ENCODE measurements at places on chromosomes 12 and 14.

DNA sequence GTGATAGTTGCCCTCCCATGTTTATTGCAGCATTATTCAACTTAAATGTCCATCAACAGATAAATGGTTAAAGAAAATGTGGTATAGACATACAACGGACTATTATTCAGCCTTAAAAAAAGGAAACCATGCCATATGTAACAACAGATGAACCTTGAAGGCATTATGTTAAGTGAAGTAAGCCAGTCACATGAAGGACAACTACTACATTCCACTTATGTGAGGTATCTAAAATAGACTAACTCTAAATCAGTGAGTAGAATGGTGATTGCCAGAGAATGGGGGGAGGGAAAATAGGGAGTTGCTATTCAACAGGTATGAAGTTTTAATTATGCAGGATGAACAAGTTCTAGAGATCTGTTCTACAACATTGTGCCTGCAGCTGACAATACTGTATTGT is 10.1 kb downstream of the PCNX4 start:
- no peak for DNase-seq

DNA sequence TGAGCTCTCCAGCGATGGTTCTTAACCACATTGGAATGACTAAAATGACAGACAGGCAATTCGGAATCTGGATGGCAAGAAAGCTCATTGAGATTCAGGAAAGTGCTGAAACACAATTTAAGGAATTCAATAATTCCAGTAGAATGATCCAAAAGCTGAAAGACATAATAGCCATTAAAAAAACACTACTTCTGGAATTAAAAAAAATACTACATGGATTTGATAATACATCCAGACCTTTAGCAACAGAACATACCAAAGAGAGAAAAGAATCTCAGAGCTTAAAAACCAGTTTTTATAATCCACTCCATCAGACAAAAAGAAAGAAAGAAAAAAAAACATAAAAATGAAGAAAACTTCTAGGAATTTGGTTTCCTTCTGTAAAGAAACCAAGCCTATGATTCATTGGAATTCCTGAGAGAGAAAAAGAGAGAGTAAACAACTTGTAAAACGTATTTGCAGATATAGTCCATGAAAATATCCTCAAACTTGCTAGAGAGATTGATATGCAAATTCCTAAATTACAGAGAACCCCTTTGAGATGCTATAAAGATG is 52.8 kb downstream of the SLCO1B1 start:
- DNase-seq, result no peak

- DNase-seq, result peak; percentile 15
These were observed 65.7 kb downstream of the TTC9 start for GRCh38 chr14:70707138-70708038.

DNA sequence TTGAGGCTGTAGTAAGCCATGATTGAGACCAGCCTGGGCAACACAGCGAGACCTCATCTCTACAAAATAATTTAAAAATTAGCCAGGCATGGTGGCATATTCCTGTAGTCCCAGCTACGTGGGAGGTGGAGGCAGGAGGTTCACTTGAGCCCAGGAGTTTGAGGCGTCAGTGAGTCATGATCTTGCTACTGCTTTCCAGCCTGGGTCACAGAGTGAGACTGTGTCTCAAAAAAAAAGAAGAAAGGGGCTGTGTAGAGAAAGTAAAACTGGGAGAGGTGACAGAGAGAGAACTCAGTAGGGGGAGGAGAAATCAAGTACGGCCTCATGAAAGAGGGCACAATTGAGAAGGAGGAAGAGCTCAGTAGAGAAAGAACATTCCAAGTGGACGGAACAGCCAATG is 12.4 kb downstream of the TECPR2 start:
- no peak for DNase-seq

DNA sequence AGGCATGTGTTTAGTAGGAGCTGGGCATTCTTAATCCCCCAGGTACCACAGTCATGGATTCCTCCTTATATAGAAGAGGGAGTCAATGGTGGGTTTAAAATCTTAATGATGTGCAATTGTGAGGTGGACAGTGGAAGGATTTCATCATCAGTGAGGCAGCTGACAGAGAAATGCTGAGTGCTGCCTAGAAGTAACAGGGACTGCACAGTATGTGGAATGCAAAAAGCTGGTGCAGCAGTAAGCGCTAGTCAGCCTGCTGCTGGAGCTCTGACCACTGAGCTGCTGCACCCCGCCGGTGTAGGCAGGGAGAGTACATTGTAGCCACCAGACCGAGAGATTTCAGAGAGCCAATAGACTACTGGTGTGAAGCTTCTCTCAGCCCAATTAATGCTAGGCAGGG is 80.5 kb upstream of the DACT1 start:
- DNase-seq, result no peak

GRCh38 chr12:54662026-54662425 is 13.9 kb upstream of the DCD start:
- DNase-seq, result no peak

- DNase-seq, result no peak
These were observed 18.6 kb upstream of the PRKAB1 start for GRCh38 chr12:119649202-119649808.

GRCh38 chr14:54722791-54723432 is 156.0 kb downstream of the SAMD4A start:
- no peak for DNase-seq

GRCh38 chr12:120642826-120643225 is 2.4 kb downstream of the CABP1 start:
- no peak for DNase-seq

DNA sequence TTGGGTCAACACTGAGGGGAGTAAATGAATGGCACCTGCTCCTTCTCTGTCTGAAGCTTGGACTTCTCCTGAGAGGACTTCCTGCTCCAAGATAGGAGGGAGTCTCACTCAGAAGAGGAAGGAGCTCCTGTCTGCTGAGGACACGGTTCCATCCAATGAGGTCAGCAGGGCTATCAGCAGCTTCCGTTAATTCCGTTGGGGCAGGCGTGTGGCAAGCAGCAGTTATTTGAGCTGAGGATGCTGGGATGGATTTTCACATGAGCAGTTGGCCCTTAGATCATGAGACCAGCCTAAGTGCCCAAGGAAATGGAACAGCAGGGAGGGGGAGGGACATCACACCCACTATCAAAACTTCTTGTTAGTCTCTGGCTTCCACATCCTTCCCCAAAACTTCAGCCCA is 159.0 kb upstream of the PZP start:
- DNase-seq, result no peak

GRCh38 chr14:90336985-90337384 is 5.2 kb upstream of the NRDE2 start:
- DNase-seq, result no peak

- no peak for DNase-seq
These were observed 9.2 kb upstream of the KRT73 start for GRCh38 chr12:52627395-52628110.

- no peak for DNase-seq
These were observed 177.8 kb upstream of the EGLN3 start for GRCh38 chr14:34128665-34129064.

DNA sequence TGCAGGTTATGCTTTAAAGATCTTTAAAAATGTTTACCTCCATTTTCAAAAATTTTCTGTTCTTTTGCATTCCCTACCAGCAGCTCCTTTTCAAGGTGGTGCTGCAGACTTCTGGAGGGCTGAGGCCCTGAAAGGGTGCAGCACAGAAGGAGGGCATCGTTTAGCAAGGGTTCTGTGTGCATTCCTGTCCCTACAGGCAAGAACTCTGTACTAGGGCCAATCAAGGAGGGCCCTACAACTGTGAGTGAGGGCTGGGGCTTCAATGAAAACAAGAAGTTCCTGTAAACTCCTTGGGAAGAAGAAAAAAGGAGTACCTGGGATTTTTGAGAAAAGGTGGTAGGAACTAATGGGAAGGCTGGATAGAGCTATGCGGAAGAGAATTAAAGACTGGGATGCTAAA is 50.7 kb upstream of the CSRP2 start:
- DNase-seq, result no peak

DNA sequence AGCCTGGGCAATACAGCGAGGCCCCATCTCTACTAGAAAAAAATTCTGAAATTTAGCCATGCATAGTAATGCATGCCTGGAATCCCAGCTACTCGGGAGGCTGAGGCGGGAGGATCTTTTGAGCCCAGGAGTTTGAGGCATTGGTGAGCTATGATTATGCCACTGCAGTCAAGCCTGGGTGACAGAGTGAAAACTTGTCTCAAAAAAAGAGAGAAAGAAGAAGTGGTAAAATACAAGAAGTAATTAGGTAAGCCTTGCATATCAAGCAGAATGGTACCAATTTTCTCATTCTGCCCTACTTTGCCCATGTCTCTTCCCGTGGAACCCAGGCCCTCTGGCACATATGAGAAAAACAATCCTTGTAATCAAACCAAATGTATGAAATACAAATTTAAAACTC is 70.7 kb downstream of the SUSD6 start:
- DNase-seq, result no peak

- no peak for DNase-seq
These were observed 5.5 kb downstream of the SP7 start for GRCh38 chr12:53330671-53331070.

GRCh38 chr14:92974541-92975345 is 51.8 kb downstream of the CHGA start:
- DNase-seq, result no peak

DNA sequence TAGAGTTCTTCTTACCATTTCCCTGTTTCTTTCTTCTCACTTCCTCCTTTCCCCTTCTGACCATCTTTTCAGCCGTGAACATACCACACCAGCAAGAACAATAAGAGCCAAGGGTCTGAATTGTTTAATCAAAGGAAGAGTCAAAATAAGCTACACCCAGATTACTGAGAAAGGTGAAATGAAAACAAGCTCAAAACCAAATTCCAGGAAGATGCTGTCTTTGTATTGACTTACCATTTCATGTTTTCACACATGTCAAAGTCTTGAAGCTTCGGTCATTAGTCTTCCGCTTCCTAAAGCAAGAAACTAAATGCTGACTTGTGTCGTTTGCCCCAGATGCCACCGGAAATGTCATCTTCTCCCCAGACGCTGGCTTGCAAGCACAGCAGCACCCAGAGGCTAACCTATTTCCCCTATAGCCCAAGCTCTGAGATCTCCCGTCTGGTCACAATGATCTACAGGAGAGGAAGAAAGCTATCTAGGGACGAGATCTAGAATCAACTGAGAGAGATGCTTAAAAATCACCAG is 136.5 kb upstream of the AMIGO2 start:
- DNase-seq, result peak; percentile 87

DNA sequence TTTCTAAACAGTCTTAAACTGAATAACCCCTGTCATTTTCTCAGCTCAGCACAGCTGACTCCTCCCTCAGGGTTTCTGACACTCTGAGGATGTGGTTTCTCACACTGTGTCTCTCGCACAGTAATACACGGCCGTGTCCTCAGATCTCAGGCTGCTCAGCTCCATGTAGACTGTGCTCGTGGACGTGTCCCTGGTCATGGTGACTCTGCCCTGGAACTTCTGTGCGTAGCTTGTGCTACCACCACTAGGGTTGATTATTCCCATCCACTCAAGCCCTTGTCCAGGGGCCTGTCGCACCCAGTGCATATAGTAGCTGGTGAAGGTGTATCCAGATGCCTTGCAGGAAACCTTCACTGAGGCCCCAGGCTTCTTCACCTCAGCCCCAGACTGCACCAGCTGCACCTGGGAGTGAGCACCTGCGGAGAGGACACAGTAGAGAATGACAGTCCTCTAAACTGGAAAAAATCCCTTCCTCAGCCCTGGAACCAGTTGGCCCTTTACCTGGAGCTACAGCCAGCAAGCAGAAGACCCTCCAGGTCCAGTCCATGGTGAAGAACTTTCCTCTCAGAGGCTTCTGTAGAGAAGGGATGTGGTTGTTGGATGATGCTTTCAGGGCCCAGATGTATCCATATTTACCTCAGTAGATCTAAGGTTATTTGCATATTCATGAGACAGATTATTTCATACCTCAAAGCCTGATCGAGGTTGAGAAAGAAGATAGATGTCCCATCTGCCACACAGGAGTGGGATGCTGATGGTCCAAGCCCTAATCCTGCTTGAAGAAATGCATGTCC is 984.8 kb downstream of the TMEM121 start:
- DNase-seq, result peak; percentile 43
